ENCODE measurements at places on chromosomes 6 and 20.

DNA sequence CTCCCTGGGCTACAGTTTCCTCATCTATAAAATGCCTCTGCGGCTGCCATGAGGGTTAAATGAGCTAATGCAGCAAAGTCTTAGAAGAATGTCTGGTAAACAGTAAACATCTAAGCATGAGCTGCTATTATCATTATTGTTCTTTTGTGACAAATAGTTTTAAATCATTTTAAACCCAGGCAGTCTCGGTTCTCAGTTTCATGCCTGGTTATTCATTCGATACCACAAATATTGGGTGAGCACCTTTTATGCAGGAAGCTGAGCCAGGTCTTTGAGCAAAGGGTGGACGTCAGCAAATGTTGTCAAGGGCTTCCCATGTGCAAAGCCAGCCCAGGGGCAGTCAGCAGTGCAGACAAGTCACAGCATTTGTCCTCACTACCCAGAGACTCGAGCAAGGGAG lies 128.7 kb downstream of the NFATC2 start:
- no peak for DNase-seq

DNA sequence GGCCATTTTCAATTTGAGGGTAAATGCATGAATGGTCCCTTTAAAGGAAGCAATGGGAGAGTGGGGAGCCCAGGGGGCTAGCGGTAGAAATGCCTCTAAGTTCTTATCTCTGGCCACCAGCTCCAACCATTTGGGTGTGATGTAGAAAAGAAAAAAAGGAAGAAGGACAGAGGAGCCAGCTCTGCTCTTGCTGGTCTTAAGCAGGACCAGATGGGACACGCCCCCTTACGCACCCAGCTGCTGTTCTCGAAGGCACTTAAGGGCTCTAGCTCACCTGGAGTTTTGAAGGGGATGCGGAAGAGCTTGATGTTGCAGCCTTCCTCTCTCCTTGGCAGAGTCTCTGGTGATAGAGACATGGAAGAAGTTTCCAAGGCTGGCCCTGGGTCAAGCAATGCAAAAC lies 59.5 kb upstream of the RNF144B start:
- no peak for DNase-seq

GRCh38 chr6:170122651-170123050 lies 168.2 kb downstream of the DLL1 start:
- DNase-seq = no peak

- peak; percentile 93 for DNase-seq
Measured at GRCh38 chr6:30453508-30454116, 35.7 kb upstream of the HLA-E start.

DNA sequence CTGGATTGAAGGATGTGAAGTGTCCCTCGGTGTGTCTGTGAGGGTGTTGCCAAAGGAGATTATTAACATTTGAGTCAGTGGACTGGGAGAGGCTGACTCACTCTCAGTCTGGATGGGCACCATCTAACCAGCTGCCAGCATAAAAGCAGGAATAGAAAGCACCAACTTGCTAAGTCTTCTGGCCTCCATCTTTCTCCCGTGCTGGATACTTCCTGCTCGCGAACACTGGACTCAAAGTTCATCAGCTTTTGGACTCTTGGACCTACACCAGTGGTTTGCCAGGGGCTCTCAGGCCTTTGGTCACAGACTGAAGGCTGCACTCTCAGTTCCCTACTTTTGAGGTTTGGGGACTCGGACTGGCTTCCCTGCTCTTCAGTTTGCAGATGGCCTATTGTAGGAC lies 220.3 kb upstream of the LRFN2 start:
- no peak for DNase-seq

DNA sequence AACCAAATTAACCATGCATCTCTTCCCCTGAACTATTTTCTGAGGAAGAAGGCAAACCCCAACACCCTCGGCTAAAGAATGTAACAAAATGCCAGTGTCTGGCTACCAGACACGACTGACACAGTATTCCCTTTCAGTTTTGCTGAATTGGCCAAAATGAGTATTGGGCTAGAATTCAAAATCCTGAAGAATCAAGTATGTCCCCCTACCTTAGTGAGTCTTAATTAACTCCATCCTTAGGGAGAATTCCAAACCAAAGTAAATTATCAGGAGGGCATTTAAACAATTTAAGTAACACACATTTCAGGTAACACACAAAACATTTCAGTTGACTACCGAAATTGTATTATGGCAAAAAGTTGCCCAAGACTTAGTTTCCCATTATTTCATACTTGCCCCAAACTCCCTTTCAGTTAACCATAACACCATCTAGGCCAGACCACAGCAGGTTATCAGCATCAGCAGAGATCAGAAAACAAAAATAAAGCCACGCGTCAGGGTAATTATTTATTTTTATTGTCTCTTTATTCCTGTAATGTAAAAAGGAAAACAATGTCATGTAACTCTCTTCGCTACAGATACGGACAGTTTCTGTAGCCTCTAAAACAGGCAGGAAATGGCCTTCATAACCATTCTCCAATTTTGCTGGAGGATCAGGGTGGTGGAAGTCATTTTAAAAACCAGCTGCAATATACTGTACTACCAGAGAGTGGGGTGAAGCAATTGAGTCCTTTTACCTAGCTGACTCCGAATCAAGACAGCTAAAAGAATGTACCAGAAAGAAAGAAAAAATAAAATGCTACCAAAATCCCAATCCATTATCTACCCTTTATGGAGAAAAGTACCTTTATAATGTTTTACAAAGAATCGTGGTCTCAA lies 1.9 kb downstream of the SNX5 start:
- DNase-seq = peak; percentile 74

DNA sequence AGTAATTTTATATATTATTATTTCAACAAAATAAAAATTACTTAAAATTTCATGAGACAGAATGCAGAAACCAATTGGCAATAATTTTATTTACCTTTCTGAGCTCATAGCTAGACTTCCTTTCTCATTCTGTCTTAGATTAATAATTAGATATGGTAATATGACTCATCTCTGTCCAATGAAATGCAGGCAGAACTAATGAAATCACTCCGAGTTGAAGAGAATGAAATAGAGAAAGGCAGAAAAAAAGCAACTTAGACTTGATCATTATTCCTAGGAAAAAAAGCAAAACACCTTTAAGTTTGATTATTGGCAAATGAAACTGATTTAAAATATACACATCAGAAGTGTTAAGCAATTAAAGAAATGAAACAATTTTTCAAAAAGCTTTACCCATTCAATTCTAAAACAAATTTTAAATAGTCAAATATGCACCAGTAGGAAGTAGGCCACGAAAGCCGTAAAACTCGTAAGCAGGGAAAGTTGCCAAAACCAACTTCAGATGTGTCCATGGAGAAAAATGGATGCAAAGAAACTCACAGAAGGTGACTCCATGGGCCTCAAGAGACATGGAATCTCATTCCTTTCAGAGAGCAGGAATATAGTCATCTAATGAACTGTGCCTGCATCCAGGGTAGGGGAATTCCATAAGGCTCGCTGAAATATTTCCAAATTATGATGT lies 293.8 kb upstream of the RGS17 start:
- DNase-seq = no peak

- no peak for DNase-seq
Measured at GRCh38 chr20:61930776-61931475, 134.8 kb downstream of the TAF4 start.

- peak; percentile 76 for DNase-seq
Measured at GRCh38 chr6:43667245-43668150, 20.1 kb downstream of the MRPS18A start.

DNA sequence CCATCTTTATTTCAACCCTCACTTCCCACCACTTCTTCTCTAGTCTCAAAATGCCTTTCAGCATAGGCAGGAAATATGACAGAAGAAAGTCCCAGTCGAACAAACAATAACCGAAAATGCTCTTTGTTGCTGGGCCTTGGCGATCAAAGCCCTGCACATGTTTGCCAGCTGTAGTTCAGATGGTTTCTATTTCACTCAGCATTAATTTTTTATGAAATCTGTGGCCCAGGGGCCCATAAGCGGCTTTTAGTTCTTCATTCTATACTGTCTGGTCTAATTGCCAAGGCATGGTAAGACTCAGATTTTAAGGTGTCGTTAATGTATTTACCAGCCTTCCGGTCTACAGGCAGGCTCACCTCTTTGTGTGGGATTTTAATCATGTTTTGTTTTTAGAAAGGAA lies 10.9 kb upstream of the F13A1 start:
- no peak for DNase-seq

DNA sequence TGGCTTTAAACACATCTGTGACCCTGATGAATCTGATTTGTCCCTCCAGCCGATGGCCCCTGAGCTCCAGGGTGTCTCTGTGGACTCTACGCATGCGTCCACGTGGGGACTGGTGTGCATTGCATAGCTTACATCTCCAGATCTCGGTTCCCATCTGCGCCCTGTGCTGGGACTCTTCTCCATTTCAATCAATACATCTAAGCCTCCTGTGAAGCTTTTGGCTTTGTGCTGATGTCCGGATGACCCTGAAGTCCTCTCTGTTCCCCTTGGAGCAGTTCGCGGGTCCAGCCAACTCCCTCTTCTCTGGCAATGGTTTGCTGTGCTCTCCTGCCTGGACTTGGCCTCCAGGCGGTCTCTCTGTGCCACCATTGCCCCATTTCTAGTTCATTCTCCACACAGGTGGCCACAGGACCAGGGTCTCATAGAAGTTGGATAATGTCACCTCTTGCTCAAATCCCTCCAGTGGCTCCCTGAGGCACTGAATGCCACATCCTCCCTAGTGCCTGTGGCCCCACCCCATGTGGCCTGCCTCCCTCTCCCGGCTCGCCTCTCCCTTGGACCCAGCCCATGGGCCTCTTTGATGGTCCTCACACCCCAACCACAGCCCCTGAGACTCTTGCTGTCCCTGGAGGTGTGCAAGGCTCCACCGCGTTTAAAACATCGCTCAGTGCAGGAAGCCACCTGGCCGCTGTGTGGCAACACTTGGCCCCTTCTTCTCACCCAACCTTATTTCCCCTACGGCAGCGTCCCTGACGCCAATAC lies 155.4 kb downstream of the SYCP2 start:
- DNase-seq = no peak
